ENCODE measurements at places on chromosomes 2 and 18.

GRCh38 chr2:105541189-105542050, 142.6 kb upstream of the FHL2 start:
- DNase-seq = no peak

- DNase-seq = no peak
Observed at GRCh38 chr18:3810296-3810695, 360.3 kb downstream of the TGIF1 start.

GRCh38 chr2:47664817-47665216, 118.1 kb upstream of the MSH6 start:
- no peak for DNase-seq

DNA sequence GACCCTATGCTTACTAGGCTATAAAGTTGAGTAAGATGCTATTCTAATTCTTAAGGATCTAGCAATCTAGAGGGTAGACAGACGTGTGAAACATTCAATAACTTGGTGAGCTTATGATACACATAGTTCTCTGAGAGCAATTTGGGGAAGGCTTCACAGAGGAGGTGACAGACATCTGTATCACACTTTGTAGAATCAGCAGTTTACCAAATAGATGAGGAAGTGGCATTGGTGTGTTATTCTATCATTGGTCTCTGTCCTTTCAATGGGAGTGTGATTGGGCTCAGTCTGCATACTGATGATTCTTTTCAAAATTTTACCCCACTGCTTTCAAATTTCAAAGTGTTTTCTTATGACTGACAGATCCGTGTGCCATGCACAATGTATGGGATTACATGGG, 47.0 kb upstream of the TMEM178A start:
- DNase-seq = no peak

DNA sequence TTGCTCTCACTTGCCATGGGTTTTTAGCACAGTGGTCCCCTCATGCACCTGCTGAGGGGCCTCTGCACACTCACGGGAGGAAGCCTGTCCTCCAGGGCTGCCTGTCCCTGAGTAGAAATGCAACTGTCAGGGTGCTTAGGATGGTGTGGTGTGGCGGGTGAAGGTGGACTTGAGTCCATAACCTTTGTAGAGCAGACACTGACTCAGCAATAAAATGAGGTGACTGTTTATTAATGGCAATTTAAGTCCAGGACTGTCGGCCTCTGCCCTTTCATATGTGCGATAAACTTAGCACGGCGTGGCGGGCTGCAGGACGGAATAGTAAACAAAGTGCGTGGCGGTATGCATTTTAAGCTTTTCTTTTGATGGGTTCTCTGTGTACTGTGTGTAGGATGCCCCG, 188.2 kb downstream of the LDLRAD4 start:
- no peak for DNase-seq

GRCh38 chr18:7608174-7608550, 41.0 kb downstream of the PTPRM start:
- DNase-seq = no peak

- DNase-seq = no peak
Observed at GRCh38 chr2:233209533-233210171, 41.8 kb upstream of the ATG16L1 start.

- no peak for DNase-seq
Observed at GRCh38 chr2:65870826-65871225, 438.4 kb upstream of the SPRED2 start.

- no peak for DNase-seq
Observed at GRCh38 chr2:70954886-70955285, 19.2 kb downstream of the ATP6V1B1 start.

DNA sequence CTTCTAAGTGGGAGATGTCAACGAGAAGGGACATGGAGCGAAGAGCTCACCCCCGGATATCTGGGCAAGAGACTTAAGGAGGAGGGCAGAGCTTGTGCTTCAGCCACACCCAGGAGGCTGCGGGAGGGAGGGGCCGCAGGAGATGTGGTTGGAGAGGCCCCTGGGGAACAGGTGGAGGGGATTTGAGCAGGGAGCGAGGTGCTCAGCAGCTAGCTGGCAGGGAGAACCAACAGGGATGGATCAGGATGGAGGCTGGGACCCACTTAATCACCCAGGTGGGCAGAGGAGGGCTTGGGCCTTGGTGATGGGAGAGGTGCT, 78.3 kb downstream of the MBP start:
- DNase-seq = peak; percentile 82

GRCh38 chr2:214808981-214809750, at the start of gene BARD1:
Gene BARD1 (minus strand): TSS chr2:214809683. CDS start chr2:214809569, 114 bp downstream.
- DNase-seq = peak; percentile 38

DNA sequence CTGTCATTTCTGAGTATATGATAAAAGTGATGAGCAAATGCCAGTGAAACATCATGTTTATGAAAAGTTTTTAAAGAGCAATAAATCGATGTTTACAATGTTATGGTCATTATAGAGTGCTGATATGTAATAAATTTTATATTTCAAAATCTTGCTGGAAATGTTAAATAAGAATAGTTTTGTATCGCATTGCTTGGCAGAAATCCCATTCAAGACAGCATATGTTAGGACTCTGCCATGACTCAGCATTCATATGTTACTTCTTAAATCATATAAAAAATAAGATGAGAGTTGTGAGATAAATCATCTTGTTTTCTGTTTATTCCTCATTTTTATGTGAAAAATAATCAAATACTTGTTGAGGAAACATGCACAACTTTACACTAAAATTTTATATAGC, 949.9 kb upstream of the NRXN1 start:
- no peak for DNase-seq

DNA sequence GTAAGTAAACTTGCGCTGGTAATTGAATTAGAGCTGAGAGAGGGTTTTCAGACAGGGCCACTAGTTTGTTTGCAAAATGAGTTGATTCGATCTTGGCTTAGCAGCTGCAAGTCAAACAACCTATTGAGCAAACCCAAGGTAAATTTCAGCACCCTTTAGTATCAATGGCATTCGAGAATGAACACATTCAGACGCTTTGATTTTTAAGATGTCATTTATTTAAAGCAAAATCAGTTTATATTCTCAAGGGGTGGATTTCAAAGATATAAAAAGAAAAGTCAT, 44.2 kb downstream of the TGIF1 start:
- DNase-seq = no peak

DNA sequence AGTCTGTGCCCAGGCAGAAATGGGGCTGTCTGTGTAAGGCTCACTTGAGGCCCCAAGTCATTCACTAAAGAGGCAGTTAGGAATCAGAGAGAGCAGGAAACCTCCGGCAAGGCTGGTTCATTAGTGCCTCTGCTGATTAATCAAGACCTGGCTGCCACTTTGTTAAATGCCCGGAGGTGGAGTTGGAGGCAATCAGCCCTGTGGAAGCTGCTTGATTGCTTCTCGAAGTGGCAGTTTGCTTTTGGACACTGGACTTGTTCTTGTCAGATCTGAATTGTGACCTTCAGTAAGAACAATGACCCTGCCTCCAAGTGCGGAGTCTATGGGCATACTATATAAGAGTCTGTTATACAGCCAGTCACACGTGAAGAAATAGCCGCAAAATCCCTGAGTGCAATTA, 183.9 kb upstream of the LINC00305 start:
- no peak for DNase-seq

DNA sequence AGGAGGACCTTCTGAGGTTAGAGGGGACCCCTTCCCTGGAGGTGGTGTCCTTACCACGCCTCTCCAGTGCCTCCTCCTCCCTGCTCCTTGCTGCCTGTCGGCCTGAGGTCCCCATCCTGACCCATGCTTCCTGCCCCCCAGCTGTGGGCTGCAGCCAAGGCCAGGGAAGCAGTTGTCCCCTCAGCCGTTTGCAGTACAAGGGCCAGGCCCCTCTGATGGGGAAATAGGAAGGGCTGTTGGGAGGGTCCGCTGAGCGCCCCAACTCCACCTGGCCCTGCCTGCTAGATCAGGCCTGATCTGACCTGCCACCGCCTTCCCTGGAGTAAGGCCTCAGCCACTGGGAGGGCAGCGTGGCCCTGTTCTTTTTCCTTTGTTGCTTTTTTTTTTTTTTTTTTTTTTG, 219.8 kb downstream of the KLHL29 start:
- no peak for DNase-seq

DNA sequence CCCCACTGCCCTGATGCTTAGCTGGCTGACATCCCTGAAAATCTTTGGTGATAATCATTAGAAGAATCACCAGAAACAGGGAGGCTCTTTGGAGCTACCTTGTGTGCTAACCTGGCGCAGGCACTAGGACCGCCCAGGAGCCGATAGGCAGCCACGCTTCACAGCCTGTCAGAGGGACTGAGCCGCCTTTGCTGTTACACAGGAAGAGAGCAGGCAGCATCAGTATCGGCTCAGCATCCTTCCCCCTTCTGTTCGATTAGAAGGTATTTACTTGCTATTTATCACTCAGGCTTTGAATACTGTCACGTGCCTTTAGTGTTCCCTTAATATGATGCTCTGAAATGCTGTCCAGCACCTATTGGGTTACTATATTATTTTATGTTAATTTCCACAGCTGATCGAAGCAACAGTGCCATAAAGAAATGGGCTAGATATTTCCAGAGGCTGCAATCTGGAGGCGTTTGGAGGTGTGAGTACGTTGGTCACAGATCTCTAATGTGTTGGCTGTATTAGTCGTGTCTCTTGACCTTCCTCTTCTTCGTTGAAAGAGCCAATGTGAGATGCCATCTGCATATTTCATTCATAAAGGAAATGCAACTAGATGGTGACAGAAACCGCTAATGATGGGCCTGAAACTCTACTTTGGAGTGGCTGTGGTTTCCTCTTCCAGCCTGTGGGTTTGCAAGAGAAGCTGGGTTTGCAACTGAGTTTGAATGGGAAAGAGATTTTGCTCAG, 110.4 kb upstream of the RAB27B start:
- peak; percentile 68 for DNase-seq

- DNase-seq = no peak
Observed at GRCh38 chr18:47877892-47878291, 52.6 kb downstream of the SMAD2 start.

GRCh38 chr2:143856978-143857377, 662.9 kb downstream of the ZEB2 start:
- no peak for DNase-seq

DNA sequence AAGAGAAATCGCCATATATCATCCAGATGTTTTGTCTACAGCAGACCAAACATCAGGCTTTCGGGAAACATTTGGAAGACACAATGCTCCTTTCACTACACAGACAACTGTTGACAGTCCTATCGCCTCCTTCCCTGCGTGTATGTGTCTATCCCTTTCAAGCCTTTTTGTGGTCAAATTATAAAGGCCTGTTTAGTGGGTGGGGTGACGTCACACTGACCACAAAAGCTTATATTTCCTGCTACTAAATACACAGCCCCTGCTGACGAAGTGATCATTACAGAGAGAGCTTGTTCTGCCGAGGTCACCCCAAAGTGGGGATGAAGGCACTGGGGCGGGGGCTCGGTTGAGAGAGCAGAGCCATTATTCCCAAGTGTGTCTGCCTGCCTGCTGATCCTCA, 302.7 kb upstream of the TNP1 start:
- DNase-seq = no peak

- DNase-seq = no peak
Observed at GRCh38 chr2:46825939-46826568, 89.6 kb downstream of the MCFD2 start.

- DNase-seq = no peak
Observed at GRCh38 chr2:97713296-97714083, at the start of gene ZAP70. Gene ZAP70 (plus strand): TSS chr2:97713576. CDS start chr2:97724037, 10,461 bp downstream.

DNA sequence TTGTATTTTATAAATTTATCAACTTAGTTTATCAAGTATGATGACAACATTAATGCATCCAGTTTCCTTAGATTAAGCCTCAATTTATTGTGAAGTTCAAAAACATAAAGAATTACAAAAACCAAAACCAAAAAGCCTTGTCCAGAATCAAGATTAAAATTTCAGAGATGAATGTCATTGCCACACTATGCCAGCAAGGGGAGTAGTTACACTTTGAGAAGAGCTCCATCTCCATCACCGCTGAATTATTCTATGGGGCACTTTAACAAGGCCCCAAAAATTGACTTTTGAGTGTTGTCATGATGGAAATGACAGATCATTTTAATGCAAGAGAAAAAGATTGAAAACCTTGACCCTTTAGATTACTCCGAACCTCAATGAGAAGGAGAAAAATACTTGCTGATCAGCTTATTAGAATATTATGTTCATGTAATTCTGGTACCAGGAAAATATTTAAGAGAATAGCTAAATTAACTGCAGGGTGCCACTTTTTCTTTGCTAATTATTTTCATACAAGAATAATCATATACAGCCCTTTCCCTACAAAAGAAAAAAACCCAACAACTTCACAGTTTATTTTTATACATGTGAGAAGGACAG, 152.5 kb upstream of the AQP4 start:
- DNase-seq = no peak

Data from HL-60 (cell line).